ENCODE measurements at places on chromosomes 4 and X.

- DNase-seq, result no peak
Measured at GRCh38 chr4:109395694-109396093, 37.9 kb upstream of the SEC24B start.

GRCh38 chrX:46759645-46759974 lies 692 bp upstream of the SLC9A7 start:
- no peak for DNase-seq

- DNase-seq, result no peak
Measured at GRCh38 chr4:40264497-40264896, 67.7 kb downstream of the RHOH start.

DNA sequence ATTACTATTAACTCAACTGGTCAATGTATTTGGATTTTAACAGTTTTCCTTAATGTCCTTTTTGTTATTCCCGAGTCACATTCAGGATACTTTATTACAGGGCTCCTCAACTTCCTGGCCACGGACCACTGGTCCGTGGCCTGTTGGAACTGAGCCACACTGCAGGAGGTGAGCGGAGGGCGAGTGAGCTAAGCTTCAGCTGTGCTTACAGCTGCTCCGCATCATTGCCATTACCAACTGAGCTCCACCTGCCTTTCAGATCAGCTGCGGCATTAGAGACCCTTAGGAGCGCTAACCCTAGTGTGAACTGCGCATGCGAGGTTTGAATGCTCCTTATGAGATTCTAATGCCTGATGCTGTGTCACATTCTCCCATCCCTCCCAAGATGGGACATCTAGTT lies 591.7 kb downstream of the CCSER1 start:
- no peak for DNase-seq
